Transverse colon (tissue), 4 donors: ENCODE measurements at places on chromosomes 3 and 15. TPM values are rescaled to one million over a fixed set of nuclear protein-coding genes. Genes with fewer than 3 reads are reported as not detected.

Gene SRGAP3
- total RNA-seq, result 11.7 TPM

Gene P2RY1
- total RNA-seq, result 36.5 TPM

Gene ABI3BP
- total RNA-seq, result 14.3 TPM

Gene KCNH8
- 1.00 TPM for total RNA-seq

DNA sequence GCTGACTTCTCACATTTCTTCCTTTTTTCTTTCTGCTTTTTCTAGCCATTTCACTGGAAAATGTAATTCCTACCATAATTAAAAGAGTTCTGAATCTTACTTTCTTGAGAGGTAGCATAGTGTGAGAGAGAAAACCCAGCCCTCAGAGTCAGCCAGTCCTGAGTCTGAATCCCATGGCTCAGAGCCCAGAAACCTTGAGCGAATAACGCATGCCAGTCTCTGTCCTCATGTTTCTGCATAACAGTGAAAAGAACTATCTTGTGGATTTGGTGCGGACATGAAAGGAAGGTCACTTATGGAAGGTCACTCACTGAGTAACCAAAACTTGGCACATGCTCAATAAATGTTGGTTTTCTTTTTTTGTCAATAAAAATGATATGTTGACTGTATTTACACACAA is 29.3 kb upstream of the SLCO3A1 start:
- H3K4me3 ChIP-seq, result no peak overlapping the region
- H3K27me3 ChIP-seq, result no peaks in the 10 kb centered on the region
- no peaks in the 10 kb centered on the region for H3K36me3 ChIP-seq

GRCh38 chr3:20769430-20769829 is 583.4 kb upstream of the SGO1 start:
- H3K4me1 ChIP-seq, result no peaks in the 10 kb centered on the region
- no peaks in the 10 kb centered on the region for H3K27me3 ChIP-seq
- H3K27ac ChIP-seq, result no peak overlapping the region
- no peak overlapping the region for H3K4me3 ChIP-seq

GRCh38 chr3:194671511-194671899 is 486 bp downstream of the LSG1 start:
- H3K4me3 ChIP-seq, result peak overlapping the region; percentile 87
- peaks cover 13% of the 10 kb centered on the region for H3K4me1 ChIP-seq
- H3K27me3 ChIP-seq, result peaks cover 3% of the 10 kb centered on the region
- peak overlapping the region; percentile 89 for H3K27ac ChIP-seq
- DNase-seq, result no peak

GRCh38 chr3:69751074-69751476 is 11.8 kb downstream of the MITF start:
- H3K4me1 ChIP-seq, result peaks cover 46% of the 10 kb centered on the region
- no peaks in the 10 kb centered on the region for H3K27me3 ChIP-seq
- peak overlapping the region; percentile 75 for H3K27ac ChIP-seq
- H3K36me3 ChIP-seq, result no peaks in the 10 kb centered on the region

- H3K4me3 ChIP-seq, result no peak overlapping the region
- DNase-seq, result peak; percentile 67
- peak overlapping the region; percentile 100 for H3K27ac ChIP-seq
Observed at GRCh38 chr3:157089455-157090221, 70.3 kb downstream of the CCNL1 start.

DNA sequence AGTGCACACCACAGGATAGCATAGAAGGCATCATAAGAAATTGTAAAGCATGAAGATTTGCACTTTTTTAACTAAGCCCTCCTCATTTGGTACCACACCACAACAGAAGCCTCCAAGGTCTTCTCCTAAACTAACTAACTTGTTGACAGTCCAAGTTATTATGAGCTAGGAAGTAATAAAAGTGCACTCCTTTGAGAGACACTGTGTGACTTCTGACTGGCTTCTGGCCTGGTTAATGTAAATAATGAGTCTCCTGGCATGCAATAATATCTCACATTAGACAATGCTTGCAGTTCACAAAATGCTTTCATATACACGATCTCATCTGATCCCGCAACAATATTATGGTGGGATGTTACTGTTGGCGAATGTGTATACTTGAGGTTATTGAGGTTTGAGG is 103.9 kb upstream of the SLC24A5 start:
- H3K27me3 ChIP-seq, result no peaks in the 10 kb centered on the region
- H3K36me3 ChIP-seq, result no peaks in the 10 kb centered on the region
- H3K4me1 ChIP-seq, result no peaks in the 10 kb centered on the region
- no peak overlapping the region for H3K27ac ChIP-seq
